ENCODE measurements at places on chromosomes 7 and 10.

- no peak for DNase-seq
Measured at GRCh38 chr7:32658034-32658433, 162.7 kb downstream of the AVL9 start.

- DNase-seq = no peak
Measured at GRCh38 chr10:116109881-116110280, 163.1 kb downstream of the GFRA1 start.

- no peak for DNase-seq
Measured at GRCh38 chr7:157046681-157047080, 36.2 kb upstream of the MNX1 start.

- DNase-seq = no peak
Measured at GRCh38 chr10:2326411-2326810, 589.1 kb upstream of the ADARB2 start.

DNA sequence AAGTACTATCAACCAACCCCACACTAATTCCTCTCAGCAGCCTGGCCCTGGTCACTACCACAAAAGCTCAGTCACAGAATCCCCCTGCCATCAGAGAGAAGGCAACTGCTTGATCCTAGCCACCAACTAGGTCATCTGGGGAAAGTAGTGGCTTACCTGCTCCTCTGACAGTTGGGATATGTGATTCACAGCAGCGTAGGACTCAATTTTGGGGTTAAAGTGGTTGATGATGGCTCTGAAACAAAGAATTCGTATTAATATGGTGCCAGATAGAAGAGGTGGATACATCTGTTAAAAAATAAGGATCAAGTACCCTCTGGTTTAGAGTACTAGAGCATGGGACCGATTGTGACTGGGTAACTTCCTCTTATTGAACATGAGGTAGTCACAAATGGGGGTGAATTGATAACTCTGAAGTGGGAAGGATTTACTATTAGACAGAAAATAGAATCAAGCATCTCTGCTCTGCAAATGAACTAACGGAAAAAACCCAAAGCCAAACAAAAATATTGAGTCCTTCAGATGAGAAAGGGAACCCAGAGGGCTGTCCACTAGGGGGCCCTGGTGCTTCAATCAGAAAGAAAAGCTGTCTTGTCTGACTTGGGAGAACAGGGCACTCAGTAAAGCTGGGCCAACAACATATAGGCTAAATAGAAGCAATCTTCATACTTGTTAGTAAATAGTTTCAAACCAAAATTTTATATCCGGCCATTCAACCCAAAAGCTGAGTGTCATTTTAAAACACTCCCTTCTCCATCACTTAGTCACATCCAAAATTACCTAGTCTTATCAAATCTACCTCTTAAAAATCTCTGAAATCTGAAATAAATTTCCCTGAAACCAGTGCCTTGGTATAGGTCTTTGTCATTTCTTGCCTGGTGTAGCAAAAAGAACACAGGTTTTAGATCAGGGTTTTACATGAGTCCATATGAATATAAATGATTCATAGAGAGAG lies 45.9 kb upstream of the KCNIP2 start:
- peak; percentile 92 for DNase-seq

- no peak for DNase-seq
Measured at GRCh38 chr7:124718032-124718766, 47.4 kb downstream of the GPR37 start.

GRCh38 chr7:75969182-75969581 lies 25.2 kb downstream of the TMEM120A start:
- DNase-seq = no peak

DNA sequence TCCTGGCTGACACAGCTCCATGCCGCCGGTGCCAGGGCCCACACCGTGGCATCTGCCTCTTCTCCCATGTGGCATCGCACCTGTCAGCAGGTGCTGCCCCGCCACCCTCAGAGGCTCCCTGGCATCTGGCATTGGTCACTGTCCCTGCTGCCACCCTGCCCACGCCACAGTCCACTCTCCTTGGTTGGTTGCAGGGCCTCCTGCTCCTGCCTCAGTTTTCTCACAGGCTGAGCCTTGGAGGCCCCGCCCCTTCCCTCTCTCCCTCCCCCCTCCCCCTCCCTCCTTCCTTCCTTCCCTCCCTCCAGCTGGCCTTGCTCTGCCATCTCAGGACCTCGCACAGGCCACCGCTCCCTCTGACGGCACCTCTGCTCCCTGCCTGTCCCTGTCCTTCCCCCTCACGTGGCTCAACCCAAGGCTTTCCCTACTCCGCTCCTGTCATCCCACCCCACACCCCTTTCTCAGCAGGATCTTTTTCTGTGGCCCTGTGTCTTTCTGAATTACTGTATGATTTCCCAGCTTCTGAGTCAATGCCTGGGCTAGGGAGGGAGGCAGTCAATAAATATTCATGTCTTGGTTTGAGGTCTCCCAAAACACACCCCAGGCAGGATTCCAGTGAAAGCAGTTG lies 87.4 kb downstream of the INPP5A start:
- no peak for DNase-seq

DNA sequence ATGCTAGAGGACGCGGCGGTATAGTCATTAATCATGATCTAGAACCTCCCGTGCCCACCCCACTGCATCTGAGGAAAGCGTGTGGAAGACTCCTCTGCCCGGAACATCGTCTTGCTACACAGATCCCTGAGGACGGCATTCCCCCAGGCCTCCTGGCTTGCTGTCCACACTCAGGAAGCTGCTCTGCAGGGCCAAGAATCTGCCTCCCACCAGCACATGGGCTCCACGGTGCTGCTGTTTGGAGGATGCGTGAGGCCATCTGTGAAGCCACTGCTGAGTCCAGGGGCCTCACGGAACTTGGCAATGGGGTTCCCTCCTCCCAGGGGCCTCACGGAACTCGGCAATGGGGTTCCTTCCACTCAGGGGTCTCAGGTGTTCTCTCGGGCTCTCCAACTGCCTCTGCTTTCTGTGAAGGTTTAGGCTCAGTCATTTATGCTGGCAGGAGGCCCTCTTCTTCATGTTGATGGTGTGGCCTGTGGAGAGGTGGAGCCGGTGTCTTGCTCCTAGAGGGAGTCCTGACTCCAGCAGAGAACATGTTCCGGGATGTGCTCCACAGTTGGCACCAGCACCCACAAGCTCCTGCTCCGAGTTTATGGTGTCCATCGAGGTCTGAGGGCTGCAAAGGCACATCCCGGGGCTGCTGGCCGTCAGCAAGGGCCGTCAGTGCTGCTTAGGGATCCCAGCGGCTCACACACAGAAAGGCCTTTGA lies 273.3 kb downstream of the DNAJB6 start:
- no peak for DNase-seq

DNA sequence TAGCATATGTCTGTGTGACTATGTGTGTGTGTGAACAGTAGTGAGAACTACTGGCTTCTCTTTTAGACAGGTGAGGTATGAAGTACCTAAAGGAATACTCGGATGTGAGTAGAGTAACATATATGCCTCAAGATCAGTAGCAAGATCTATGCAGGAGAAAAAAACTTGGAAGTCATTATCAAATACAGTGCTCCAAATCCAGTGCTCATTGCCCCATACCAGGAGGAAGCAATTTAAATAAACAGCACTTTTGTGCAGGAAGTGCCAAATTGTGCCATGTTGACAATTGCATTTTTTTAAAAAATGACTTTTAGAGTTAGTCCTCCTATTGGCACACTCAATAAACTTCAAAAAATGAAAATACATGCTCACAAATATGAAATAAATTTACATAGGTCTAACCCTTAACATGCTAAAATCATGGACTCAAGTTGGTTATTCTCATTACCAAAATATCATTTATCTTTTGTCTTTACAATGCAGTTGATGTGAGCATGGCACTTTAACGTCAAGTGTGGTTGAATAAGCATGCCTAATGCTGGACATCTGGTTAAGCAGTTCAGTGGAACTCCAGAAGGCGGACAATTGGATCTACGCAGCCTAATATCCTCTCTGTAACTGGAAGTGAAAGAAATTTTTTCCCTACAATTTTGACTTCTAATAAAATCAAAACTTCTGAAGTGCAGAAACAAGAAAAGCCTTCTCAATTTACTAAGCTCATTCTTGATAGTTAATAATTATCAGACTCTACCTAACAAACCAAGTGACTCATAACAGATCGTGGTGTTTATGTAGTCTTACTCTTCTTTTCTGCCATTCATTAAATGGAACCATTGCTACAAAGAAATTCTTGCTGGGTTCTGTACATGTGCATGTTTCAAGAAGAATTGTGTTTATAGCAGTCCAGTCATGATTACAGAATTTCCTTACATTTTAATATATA lies 195.2 kb downstream of the MDFIC start:
- no peak for DNase-seq

- DNase-seq = no peak
Measured at GRCh38 chr10:127150136-127150535, 46.3 kb downstream of the INSYN2A start.

DNA sequence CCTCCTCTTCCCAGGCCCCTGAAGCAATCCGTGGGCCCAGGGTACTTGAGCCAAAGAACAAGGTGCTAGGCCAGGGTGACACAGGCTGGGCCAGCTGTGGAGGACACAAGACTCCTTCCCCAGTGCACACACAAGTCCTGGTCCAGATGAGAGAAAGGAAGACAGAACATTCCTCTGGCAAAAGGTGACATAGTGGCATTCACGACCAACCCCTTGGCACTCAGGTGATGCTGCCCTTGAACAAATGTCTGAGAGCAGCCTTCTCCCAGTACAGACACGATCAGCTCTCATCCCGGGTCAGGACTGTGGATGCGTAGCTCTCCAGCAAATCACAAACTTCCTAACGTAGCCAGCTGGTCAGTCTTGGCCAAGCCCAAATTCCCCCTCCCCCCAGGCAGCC lies 118.5 kb downstream of the OAT start:
- no peak for DNase-seq

Data from activated CD8-positive, alpha-beta T cell treated with anti-CD3 and anti-CD28 coated beads for 36 hours (primary cell).